Occipital lobe (tissue), 3 donors: ENCODE measurements at places on chromosomes 5 and 9.
A peak's percentile ranks its signal among the peaks of the same experiment; 100 is the strongest.

GRCh38 chr5:60903356-60903755 lies 41.5 kb downstream of the ERCC8 start:
- DNase-seq = no peak

GRCh38 chr9:75990576-75991304 lies 100.3 kb downstream of the PCSK5 start:
- no peak for DNase-seq

- no peak for DNase-seq
Observed at GRCh38 chr5:79011219-79011836, 26.2 kb upstream of the ARSB start.

GRCh38 chr9:105245029-105245890 lies 809 bp downstream of the SLC44A1 start:
- DNase-seq = peak; percentile 57

- DNase-seq = no peak
Observed at GRCh38 chr5:62284946-62285891, 20.8 kb upstream of the KIF2A start.
